Activated T-cell treated with anti-CD3 and anti-CD28 coated beads, Interleukin-2, amount 50 U/mL, for 72 hours (primary cell): ENCODE measurements at places on chromosomes 11 and 22. TPM values are rescaled to one million over a fixed set of nuclear protein-coding genes. Genes with fewer than 3 reads are reported as not detected.

GRCh38 chr11:134478611-134479010 is 66.6 kb upstream of the B3GAT1 start:
- H3K4me3 ChIP-seq: no peak overlapping the region
- H3K27me3 ChIP-seq: peaks cover 39% of the 10 kb centered on the region
- H3K4me1 ChIP-seq: no peaks in the 10 kb centered on the region
- no peak overlapping the region for H3K27ac ChIP-seq
- H3K36me3 ChIP-seq: no peaks in the 10 kb centered on the region
- no peak for DNase-seq

- no peak for DNase-seq
- H3K4me3 ChIP-seq: no peak overlapping the region
- peaks cover 10% of the 10 kb centered on the region for H3K4me1 ChIP-seq
- H3K27me3 ChIP-seq: no peaks in the 10 kb centered on the region
- H3K36me3 ChIP-seq: no peaks in the 10 kb centered on the region
Measured at GRCh38 chr11:92696076-92696475, 273.4 kb upstream of the MTNR1B start.

DNA sequence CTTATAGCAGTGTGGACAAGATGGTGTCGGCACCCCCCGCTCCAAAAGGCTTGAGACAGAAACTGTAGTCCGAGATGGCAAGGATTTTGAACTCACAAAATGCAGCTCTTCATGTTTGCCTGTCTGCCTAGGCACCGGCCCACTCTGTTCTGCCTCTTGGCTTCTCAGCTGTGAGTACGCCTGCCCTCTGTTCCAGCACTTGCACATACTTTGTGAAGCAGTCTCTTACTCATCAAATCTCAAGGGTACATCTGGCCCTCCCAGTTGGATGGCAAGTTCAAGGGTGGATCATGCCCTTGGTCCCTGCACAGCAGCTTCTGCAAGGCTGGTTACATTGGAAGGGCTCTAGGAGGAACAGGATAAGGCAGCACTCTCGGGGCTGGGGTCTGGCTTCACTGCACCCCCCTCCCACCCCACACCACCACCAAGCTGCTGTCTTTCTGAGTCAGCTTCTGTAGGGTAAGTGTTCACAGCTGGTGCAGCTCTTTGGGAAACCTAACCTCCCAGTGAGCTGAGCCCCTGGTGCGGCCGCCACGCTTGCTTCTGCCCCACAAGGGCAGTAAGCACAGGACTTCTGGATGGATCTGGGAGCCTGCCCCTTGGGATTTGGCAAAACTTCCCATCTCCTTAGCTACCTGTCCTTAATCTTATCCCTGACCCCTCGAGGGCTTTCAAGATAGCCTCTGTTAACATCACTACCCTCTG is 37.2 kb downstream of the FAM83F start:
- H3K27me3 ChIP-seq: no peaks in the 10 kb centered on the region
- no peak for DNase-seq
- no peak overlapping the region for H3K4me3 ChIP-seq
- H3K4me1 ChIP-seq: peaks cover 8% of the 10 kb centered on the region
- H3K27ac ChIP-seq: no peak overlapping the region

Gene BAIAP2L2
- total RNA-seq: 1.3 TPM

- no peaks in the 10 kb centered on the region for H3K27me3 ChIP-seq
- no peak overlapping the region for H3K27ac ChIP-seq
- no peak for DNase-seq
Measured at GRCh38 chr11:122871302-122871701, 11.3 kb upstream of the JHY start.

Gene INSC
- 3.1 TPM for total RNA-seq

- peaks cover 49% of the 10 kb centered on the region for H3K27me3 ChIP-seq
- DNase-seq: no peak
- peaks cover 24% of the 10 kb centered on the region for H3K4me1 ChIP-seq
- no peak overlapping the region for H3K27ac ChIP-seq
- H3K36me3 ChIP-seq: no peaks in the 10 kb centered on the region
Measured at GRCh38 chr22:28978158-28978557, 83.5 kb downstream of the C22orf31 start.

DNA sequence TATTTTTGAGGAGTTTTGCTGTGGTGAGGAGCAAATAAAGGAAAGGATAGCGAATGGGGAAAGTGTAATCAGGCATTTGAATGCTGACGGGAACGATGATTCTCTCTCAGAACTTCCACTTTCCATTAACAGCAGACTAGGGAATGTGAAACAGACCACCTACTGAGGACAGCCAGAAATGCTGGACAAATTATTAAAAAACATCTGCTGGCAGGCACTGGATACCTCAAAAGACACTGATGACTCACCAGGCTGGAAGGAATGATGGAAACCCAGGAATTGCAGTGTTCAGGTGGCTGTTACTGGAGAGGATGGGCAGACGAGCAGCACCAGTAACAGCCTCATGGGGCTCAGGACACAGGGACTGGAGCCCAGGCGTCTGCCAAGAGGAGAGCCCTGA is 33.4 kb downstream of the PLA2G6 start:
- H3K4me3 ChIP-seq: no peak overlapping the region
- no peaks in the 10 kb centered on the region for H3K27me3 ChIP-seq
- H3K4me1 ChIP-seq: peaks cover 16% of the 10 kb centered on the region
- H3K27ac ChIP-seq: no peak overlapping the region
- H3K36me3 ChIP-seq: peaks cover 4% of the 10 kb centered on the region

Gene SCUBE2
- total RNA-seq: not detected

Gene RASD2
- total RNA-seq: 0.28 TPM

DNA sequence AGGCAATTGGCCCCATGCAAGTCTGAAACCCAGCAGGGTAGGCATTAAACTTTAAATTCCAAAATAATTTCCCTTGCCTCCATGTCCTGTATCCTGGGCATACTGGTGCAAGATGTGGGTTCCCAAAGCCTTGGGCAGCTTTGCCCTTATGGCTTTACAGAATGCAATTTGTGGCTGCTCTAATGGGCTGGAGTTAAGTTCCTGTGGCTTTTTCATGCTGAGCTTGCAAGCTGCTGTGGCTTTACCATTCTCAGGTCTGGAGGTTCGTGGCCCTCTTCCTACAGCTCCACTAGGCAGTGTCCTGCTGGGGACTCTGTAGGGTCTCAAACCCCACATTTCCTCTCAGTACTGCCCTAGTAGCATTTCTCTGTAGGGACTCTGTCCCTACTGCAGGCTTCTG is 15.0 kb upstream of the BIRC3 start:
- no peak for DNase-seq
- H3K27ac ChIP-seq: no peak overlapping the region
- no peaks in the 10 kb centered on the region for H3K27me3 ChIP-seq
- H3K4me3 ChIP-seq: no peak overlapping the region
- peaks cover 54% of the 10 kb centered on the region for H3K4me1 ChIP-seq

Gene IGF2
- total RNA-seq: 40.4 TPM

DNA sequence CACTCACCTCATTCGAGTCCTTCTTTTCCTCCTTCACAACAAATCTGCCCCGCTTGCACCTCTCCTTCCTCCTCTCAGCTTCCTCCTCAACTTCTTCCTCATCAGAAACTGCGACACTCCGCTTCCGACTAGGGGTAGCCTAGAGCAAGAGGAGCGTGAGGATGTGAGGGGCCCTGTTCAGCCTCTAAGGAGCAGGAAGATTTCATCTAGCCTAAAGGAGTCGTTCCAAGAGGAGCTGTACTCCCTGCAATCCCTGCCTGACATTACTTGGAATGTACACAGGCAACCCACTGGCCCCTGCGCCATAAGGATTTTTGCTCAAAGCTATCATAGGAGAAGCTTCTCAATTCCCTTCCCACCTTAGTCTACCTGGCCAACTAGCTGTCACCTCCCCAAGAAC is 34.5 kb downstream of the MORC2 start:
- H3K27me3 ChIP-seq: no peaks in the 10 kb centered on the region
- peaks cover 11% of the 10 kb centered on the region for H3K4me1 ChIP-seq
- H3K4me3 ChIP-seq: no peak overlapping the region
- H3K27ac ChIP-seq: peak overlapping the region; percentile 52
- peaks cover 33% of the 10 kb centered on the region for H3K36me3 ChIP-seq

Gene OR4D5
- total RNA-seq: not detected

DNA sequence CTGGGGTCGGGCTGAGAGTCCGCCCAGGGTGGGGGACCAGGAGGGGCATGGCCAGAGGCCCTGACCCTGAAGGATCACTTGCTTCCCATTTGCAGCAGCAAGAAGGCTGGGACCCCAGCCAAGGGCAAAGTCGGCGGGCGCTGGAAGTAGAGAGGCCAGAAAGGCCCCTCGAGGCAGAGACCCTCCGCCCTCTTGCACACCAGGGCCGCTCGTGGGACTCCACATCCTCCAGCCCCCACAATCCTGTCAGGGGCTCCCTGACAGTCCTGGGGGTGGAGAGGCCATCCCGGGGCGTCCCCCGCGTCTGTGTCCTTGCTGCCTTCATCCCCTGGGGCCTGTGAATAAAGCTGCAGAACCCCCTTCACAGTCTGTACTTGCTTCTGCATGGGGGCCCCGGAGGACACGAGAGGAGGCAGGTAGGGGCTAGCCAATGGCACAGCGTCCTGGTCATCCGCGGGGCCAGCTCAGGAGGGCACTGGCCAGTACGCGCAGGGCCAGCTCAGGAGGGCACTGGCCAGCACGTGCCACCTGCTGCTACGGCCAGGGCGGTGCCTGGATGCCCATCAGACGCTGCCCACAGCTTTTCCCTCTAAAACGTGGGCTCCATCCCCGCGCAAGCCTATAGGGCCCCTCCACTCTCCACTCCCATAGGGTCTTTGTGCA is 8.7 kb upstream of the MRPL23 start:
- no peak overlapping the region for H3K4me3 ChIP-seq
- no peaks in the 10 kb centered on the region for H3K36me3 ChIP-seq
- H3K27ac ChIP-seq: no peak overlapping the region
- DNase-seq: peak; percentile 0
- H3K27me3 ChIP-seq: no peaks in the 10 kb centered on the region
- H3K4me1 ChIP-seq: peaks cover 5% of the 10 kb centered on the region

Gene MOGAT2
- total RNA-seq: not detected

DNA sequence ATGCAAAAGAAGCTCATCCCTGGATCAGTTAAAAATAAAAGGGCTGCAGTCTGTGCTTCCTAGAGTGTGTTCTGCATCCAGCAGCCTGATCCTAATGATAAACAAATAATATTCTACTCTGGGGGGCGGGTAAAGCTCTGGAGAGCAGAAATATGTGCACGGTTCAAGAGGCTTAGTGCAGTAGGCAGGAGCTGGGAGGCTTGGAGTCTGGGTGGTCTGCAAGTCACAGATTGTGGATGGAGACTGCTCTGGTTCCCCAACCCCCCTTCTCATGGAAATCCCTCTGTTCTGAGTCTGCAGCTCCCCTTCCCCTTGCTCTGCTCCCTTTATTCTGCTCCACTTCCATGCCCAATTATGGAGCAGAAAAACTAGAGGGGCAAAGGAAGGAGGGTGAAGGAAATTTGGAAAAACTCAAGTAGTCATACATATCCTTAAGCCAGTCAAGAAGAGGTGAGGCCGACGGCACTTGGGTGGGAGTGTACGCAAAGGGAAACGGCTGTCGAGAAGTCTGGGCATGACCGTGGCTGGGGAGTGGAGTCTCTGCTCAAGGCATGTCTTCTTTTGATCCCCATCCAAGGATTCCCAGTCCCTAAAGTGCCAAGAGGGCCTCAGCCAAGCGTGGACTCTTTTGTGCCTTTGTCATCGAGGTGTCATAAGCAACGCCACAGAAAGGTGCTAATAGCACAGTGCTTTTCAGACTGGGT is 16.3 kb upstream of the CLMP start:
- DNase-seq: no peak
- H3K36me3 ChIP-seq: no peaks in the 10 kb centered on the region
- no peaks in the 10 kb centered on the region for H3K4me1 ChIP-seq
- peaks cover 49% of the 10 kb centered on the region for H3K27me3 ChIP-seq

Gene HBE1
- not detected for total RNA-seq

GRCh38 chr22:33271390-33272161 is 213.4 kb upstream of the SYN3 start:
- H3K36me3 ChIP-seq: no peaks in the 10 kb centered on the region
- no peak overlapping the region for H3K27ac ChIP-seq
- H3K4me1 ChIP-seq: no peaks in the 10 kb centered on the region
- no peak overlapping the region for H3K4me3 ChIP-seq
- H3K27me3 ChIP-seq: no peaks in the 10 kb centered on the region
- no peak for DNase-seq

GRCh38 chr22:29695129-29695926 is 24.5 kb upstream of the CABP7 start:
- H3K27ac ChIP-seq: no peak overlapping the region
- H3K4me3 ChIP-seq: no peak overlapping the region
- DNase-seq: no peak
- no peaks in the 10 kb centered on the region for H3K27me3 ChIP-seq
- peaks cover 4% of the 10 kb centered on the region for H3K36me3 ChIP-seq
- no peaks in the 10 kb centered on the region for H3K4me1 ChIP-seq

Gene OR5P2
- total RNA-seq: not detected

DNA sequence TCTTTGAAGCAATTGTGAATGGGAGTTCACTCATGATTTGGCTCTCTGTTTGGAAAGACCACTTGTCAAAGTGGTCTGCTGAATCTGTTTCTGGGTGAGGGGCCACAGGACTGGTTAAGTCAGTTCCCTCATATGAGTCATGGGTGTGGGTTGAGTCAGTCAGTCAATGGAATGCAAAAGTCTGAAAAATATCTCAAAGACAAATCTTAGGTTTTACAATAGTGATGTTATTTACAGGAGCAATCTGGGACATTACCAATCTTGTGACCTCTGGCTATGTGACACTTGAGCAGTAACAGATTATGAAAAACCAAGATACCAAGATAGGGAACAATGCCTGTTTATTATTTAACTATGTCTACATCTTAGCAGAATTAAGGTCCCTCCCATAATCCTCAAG is 311.6 kb downstream of the AASDHPPT start:
- no peak overlapping the region for H3K27ac ChIP-seq
- no peaks in the 10 kb centered on the region for H3K27me3 ChIP-seq

- H3K4me1 ChIP-seq: peaks cover 9% of the 10 kb centered on the region
- no peaks in the 10 kb centered on the region for H3K27me3 ChIP-seq
Measured at GRCh38 chr22:45226503-45227186, 14.0 kb downstream of the KIAA0930 start.

GRCh38 chr11:8913961-8914660 is 3.1 kb downstream of the AKIP1 start:
- peaks cover 12% of the 10 kb centered on the region for H3K27me3 ChIP-seq
- H3K4me3 ChIP-seq: peak overlapping the region; percentile 66
- peaks cover 32% of the 10 kb centered on the region for H3K4me1 ChIP-seq
- peaks cover 2% of the 10 kb centered on the region for H3K36me3 ChIP-seq
- peak overlapping the region; percentile 78 for H3K27ac ChIP-seq
- peak; percentile 56 for DNase-seq

GRCh38 chr11:90310210-90310609 is 87.4 kb upstream of the CHORDC1 start:
- H3K4me1 ChIP-seq: no peaks in the 10 kb centered on the region
- H3K27ac ChIP-seq: no peak overlapping the region
- H3K4me3 ChIP-seq: no peak overlapping the region
- H3K36me3 ChIP-seq: no peaks in the 10 kb centered on the region
- no peak for DNase-seq

DNA sequence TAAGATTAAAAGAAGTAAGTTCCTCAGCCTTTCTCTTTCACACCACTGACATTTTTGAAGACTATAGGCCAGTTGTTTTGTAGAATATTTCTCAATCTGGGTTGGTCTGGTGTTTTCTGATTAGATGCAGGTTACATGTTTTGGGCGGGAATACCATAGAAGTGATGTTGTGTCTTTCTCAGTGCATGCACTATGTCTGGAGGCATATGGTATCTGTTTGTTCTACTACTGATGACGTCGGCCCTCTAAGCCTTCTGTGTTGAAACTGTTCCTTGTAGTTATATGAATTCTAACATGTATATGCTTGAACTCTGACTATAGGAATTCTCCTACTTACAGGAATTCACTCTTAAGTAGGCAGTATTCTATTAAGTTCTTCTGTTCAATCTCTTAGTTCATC is 21.6 kb downstream of the ZFTA start:
- DNase-seq: no peak
- no peaks in the 10 kb centered on the region for H3K4me1 ChIP-seq
- no peak overlapping the region for H3K4me3 ChIP-seq
- H3K36me3 ChIP-seq: peaks cover 1% of the 10 kb centered on the region
- H3K27ac ChIP-seq: no peak overlapping the region
- H3K27me3 ChIP-seq: no peaks in the 10 kb centered on the region

Gene P2RY6
- total RNA-seq: not detected
